Left ventricle myocardium superior (tissue), 1 donor: ENCODE measurements at places on chromosomes 2 and 18. TPM values are rescaled to one million over a fixed set of nuclear protein-coding genes. Genes with fewer than 3 reads are reported as not detected.

DNA sequence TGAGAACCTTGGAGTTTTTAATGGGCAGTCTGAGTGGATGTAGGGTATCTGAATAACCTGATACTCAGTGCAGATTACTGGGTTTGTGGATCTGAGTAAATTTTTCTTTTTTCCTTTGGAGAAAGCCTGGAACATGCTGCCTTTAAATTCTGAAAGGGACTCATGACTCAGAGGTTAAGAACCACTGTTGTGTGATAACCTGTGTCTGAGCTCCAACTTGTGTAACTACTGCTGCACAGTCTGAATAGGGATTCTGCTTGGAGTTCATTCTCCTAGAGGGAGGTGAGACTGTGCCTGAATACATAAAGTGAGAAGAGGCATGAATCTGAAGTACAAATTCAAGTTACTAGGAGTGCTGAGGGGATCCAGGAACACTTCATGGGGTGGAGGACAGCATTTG lies 36.2 kb downstream of the KDM3A start:
- no peak for DNase-seq

GRCh38 chr2:10732924-10733565 lies 11.6 kb downstream of the ATP6V1C2 start:
- no peak for DNase-seq

DNA sequence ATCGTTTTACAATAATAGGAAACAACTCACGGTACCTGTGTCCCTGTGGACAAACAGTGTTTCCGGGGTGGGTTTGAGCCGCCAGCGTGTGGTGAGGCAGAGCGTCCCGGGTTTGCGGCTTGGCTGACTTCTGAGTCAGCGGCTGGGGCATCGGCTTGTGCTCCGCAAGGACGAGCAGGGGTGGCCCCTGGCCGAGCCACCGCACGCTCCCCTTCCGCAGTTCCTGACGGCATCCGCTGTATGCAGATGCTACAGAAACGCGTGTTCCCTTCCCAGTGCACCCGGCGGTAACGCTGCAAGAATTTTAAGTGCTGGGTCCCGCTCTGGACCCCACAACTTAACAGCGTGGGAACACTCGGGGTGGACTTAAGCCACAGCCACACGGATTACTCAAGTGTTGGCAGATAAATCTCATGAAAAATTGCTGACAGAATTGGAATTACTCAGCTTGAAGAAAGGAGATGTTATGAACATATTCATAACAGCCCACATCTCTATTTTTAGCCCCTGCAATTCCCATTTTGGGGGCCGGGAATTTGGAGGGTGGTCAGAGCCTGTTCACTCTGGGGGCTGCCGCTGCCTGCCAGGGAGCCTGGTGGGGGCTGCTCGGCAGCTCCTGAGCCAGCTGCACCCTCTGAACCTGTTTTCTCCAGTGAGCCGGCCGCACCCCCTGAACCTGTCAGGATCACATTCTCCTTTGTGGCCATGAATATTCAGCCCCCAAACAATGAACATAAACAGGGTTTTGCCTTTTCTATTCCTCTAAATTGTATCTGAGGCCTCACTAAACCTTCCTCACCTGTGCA lies 12.6 kb upstream of the KCNG2 start:
- DNase-seq: no peak

DNA sequence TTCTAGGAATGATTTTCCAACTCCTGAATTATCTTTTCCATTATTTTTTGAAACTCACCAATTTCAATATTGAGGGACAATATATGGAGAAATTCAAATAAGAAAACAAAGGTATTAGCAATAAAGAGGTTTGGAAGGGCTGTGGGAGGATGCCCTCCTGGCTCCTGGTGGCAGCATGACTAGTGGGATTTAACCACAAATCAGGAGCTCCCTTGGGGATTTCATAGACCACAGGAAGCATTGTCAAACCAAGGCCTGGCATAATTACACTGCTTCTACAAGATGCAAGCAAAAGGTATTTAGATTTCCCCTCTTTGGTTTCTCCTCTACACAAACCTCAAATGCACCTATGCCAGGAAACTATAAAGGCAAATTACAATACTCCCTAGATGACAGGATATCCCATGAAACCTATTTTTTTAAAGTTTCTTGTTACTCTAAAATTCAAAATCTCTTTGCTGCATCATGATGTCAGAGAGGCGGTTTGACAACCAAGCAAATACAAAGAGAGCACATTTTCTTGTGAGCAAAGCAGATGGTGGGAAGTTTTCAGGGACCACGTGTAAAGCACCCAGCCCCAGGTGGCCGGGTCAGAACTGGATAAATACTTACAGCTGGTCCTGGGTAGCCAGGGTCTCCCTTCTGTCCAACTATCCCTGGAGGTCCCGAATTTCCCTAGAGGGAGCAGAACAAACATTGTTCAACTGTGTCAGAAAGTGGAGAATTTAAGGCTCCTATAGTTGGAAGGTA lies 67.9 kb downstream of the COL6A3 start:
- no peak for DNase-seq

EFEMP1 gene
- 50.7 TPM for total RNA-seq

- no peak for DNase-seq
These were observed 18.5 kb upstream of the CCDC93 start for GRCh38 chr2:118032169-118033013.

- DNase-seq: no peak
These were observed at the start of gene XDH for GRCh38 chr2:31414601-31415241. Gene XDH (minus strand): TSS chr2:31414742. CDS start chr2:31414666, 76 bp downstream.

ANKRD30BL gene
- not detected for total RNA-seq

- no peak for DNase-seq
These were observed 68.7 kb downstream of the DNAJC10 start for GRCh38 chr2:182784777-182785176.

GRCh38 chr2:175855794-175856453 lies 146.1 kb downstream of the LNPK start:
- peak; percentile 57 for DNase-seq

DNA sequence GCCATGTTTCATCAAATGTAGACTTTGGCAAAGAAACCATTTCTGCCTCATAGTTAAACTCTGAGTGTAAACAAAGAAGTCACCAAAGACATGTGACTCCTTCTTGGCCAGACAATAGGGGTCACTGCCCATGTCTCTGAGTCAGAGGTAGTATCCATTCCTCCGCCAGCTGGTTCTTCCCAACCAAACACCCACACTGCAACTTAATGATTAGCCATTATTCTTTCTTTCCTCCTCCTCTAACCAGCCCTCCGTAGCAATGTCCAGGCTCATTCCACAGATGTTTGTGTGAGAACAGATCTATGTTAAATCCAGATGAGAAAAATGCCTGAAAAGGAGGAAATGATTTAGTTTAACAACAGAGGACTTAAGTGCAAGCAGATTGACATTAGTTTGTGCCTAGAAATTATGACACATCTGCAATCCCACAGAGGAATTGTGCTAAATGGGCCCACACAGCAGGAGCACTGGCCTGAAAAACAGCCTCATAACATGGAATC lies 127.9 kb upstream of the SH3BP4 start:
- DNase-seq: no peak

AOX1 gene
- total RNA-seq: 8.7 TPM

GRCh38 chr18:50126471-50126870 lies 68.5 kb downstream of the MYO5B start:
- DNase-seq: no peak

CFAP221 gene
- total RNA-seq: 0.79 TPM

DNA sequence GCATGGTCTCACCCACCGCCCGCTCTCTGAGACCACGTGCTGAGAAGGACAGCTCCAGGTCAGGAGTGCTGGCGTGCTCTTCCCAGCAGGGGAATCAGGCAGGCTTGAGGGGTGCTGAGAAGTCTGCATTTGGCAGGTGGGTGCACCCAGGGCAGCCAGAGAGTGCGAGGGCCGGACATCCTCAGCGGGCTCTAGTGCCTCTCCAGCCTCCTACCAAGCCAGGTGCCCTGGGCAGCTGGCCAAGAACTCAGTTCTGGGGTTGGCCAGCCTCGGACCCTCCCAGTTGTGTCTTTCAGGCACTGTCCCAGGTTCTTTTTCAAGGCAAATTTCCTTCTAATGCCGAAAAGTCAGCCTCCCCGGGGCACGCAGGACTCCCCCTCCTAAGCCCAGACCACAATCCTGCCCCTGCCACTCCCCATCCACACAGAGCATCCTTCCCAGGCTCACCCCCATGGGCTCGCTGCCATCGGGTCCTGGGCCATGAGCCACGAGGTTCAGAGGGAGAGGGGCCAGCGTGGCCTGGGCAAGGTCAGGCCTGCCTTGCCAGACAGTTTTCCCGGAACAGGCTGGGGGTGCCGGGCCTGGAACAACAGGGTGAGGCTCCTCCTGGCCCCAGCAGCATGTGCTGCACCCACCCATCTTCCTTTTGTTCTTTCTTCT lies 52.2 kb upstream of the GPC1 start:
- DNase-seq: peak; percentile 34

DNA sequence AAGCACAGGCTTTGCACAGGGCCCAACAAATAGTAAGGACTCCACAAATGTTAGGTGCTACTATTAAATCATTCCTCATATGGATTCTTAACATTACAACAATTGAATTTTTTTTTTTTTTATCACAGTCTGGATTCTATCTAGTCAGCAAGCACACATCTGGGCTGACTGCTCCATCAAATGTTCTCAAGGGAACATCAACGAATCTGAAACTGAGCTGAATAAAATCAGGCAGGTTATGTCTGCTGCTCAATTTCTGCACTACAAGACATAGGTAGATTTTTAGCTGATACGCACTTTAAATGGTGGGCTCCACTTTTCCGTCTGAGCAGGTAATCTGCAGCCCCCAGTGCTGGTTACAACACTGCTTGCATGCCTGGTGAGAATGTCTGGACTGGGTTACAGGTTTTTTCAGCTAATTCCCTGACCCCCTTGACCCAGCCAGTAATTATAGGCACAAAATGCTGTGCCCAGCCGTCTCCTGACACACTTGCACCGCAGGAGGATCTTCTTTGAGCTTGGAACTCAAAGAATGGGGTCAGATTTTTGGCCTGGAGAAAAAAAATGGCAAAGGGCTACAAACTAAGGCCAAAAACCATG lies 44.6 kb downstream of the ADD2 start:
- DNase-seq: no peak

DNA sequence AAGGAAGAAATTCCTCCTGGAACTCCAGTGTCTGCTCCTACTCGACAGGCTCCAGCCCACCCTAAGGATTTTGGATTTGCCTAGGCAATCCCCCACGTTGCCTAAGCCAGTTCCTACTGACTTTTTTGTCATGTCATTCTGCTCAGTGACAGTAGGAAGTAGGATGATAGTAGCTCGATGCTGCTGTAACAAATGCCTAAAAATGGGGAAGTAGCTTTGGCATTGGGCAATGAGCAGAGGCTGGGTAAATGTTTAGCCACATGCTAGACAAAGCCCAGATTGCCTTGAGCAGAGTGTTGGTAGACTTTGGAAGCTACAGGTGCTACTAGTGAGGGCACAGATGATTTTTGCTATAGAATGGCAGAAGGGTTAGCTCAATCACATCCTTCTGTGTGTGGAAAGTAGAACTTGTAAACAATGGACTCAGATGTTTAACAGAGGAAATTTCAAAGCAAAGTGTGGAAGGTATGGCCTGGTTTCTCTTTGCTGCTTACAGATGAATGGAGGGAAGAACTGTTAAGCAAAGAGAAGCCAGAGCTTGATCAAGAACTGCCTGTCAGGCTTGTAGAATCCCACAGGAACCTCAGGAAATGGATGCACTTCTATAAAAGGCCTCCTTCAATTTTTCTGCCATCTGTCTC lies 154.8 kb downstream of the RNF144A start:
- DNase-seq: no peak

DNA sequence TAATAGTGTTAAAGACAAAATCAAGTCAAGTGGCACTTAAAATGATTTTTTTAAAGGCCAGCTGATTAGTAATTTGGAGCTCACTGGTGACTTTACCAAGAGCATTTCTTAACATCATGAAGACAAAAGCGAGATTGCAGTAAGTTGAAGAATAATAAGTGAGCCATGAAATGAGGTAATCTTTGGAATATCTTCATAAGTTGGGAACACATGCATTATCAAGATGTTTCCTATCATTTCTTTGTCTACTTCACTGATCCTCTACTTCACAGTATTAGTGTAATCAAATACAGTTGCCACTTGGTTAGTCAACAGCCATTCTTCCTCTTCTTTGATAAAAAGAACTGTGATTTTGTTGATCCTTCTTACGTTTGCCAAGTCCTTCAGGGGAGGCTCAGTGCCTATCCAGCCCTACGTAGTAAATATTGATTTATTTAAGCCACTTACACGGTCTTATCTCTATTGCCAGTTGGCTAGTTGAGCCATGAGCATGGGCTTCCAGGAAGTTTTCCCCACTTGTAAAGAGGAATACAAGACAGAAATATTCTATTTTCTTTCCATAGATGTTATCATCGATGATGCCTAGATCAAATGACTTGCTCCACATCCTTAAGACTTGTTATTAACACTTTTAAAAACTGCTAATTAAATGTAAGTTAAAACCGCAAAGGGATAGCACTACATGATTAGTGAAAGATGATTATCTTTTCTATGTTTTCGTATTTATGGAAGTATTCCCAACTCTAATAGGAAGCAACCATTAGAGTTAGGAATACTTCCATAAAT lies 46.1 kb downstream of the YES1 start:
- DNase-seq: no peak

DNA sequence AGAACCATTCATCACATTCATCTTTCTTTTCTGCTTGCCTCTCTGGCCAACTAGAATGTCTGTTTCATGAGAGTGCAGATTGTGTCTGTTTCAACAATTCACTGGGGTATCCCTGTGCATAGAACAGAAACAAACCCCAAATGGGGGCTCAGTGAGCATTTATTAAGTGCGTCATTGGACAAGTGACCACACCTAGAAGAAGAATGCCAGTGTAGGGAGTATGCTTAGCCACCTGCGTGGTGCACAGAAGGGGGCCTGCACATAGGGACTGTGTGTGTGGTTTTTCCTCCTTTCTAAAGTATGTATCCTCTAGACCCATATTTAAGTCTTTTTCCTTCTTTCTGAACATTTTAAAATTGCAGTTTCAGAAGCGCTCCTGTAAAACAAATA lies 255.9 kb downstream of the AGAP1 start:
- DNase-seq: no peak

DNA sequence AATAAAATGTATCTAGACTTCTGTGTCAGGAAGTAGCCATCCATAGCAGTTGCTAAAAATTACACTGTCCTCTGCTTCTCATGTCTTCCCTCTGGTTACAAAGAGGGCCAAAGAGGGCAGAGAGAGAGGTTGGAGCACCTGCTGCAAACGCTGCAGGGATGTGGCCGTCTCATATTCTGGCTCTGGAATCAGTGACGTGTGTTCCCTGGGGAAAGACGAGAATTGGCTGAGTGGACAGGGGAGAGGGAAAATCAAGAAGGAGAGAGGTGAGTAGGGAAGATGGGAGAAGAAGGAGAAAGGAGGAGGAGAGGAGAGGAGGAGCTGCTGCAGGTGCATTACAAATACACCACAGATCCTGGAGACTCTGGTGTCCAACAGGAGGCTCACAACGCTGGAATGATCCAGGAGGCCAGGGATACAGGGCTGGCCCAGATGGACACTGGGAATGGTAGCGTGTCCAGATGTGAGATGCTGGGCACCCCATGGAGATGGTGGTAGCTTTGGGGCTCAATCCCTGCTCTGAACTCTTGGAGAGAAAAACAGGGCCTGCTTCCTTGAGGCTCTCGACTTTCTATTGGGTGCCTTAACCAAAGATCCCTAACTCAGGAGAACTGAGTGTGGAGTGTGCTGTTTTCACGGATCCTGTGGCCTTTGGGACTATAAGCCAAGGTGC lies 118.4 kb upstream of the PXDN start:
- no peak for DNase-seq

BUB1 gene
- 0.82 TPM for total RNA-seq

C2orf72 gene
- total RNA-seq: 0.07 TPM

MATN3 gene
- 0.32 TPM for total RNA-seq

- DNase-seq: no peak
These were observed 159.2 kb upstream of the DTNA start for GRCh38 chr18:34550902-34551301.
